ENCODE measurements at places on chromosomes 7 and 10.

- DNase-seq, result no peak
These were observed 96.9 kb upstream of the SH2B2 start for GRCh38 chr7:102189756-102190155.

- peak; percentile 95 for DNase-seq
These were observed 48.5 kb upstream of the OSBPL3 start for GRCh38 chr7:25028370-25029021.

GRCh38 chr10:129021594-129022304 is 445.3 kb upstream of the MGMT start:
- DNase-seq, result no peak

DNA sequence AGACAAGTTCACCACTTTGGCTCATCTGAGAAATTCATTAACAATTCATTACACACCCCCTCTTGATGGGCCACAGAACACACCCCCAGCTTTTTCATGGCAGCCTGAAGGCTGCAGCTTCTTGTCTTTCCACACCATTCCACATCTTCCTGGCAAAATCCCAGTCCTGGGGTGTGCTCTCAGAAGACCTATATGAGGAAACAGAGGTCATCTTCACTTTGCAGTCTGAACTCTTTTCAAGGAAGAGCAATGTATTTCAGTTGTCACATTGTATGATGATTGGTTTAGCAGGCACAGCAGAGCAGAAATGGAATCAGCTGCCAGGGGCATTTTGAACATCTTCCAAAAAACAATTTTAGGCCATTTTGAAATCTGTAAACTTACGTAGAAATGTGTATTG is 7.8 kb upstream of the LRRC27 start:
- DNase-seq, result no peak

- no peak for DNase-seq
These were observed 14.4 kb downstream of the CDC14C start for GRCh38 chr7:48938539-48939295.

DNA sequence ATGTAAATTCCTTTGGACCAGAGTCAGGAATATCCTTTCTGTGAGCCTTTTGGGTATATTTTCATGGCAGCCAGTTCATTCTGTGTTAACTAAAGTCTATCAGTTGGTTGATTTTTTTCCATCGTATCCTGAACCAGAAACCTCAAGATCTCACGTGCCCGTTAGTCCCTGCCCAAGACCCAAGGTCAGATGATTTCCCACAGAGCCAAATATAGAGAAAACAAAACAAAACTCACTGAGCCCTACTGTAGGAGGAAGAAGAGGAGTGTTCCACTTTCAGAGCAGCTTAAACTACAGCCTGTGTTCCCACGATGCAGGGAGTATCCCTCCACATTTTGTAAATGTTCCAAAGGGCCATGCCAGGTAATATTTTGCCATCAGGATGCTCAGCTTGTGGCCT is 96.0 kb upstream of the ADO start:
- DNase-seq, result no peak

DNA sequence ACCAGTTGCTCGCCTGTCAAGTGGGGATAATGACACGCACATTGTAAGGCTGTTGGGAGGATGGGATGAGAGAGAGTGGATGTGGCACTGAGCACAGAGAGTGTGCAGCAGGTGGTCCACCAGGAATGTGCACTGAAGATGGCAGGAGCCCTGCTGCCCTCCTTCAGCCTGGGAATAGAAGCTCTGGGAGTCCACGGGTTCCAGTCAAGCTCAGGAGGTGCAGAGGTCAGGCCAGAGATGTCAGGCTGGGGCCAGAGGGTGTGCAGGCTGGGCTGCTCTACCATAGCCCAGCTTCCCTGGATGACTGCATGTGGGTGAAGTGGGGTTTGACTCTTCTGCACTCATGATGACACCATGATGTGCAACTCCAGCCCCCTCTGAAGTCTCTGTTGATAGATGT is 58.7 kb downstream of the C10orf120 start:
- no peak for DNase-seq

DNA sequence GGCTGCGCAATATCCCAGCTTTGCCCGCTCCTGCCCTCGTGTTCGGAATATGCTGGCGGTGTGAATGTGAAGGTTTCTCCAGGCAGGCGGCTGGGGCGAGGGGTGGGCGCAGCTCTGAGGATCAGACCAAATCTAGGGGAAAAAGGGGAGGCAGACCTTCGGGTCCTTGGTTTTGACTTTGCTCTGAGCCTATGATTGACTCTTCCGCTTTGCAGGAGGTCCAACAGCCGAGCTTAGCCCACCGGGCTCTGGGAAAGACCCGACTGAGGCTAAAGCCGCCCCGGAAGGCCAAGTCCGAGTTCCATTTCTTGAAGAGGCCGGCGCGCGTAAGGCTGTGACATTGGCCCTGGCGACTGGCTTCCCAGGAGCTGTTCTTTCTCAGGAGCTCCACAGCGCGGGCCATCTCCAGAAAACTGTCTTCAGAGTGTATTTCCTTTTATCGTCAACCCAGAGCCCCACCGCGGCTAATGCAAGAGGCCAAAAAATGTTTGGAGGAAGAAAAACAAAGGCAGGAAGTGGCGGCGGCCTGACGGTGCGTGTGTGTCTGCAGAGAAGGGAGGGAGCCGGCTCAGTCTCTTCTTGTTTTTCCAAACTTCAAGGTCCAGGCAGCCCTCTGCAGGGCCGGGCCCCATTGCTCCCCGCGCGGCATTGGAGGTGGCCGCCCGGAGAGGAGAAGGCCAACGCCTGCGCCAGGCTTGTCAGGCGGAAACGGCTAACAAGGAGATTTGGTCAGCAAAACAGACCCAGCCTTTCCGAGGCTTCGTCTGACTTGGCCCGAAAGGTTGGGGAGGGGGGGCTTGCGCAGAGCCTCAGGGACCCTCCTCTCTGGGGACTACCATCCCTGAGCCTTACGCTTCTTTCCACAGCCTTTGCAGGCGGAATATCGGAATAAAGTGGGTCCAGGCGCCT is 3.6 kb upstream of the HOXA11 start:
- DNase-seq, result no peak

DNA sequence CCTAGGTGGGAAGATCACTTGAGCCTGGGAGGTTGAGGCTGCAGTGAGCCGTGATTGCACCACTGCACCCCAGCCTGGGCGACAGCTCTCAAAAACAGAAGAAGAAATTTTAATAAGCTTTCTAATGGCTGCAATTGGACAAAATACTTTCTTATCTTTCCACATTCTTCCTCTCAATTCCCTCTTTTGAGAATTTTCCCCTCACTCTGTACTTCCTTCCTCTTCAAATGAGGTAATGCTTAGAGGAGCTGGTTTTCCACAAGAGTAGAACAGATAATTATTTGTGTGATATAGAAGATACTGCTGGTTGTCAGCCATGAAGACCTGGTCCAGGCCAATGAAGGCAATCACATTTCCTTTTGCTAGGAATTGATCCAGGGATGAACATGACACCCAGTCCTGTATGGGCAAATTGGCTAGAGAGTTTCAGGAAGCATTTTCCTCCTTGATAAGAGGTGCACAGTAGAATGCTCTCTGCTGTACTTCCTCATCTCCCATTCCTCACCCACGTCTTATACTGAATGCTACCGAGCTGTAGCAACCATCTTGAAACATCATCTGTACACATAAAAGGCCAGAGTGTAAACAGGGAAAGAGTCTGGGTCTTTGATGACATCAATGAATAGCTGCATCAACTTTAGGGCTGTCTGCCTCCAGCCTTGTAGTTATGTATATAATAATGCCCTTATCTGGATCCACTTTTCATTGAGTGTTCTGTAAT is 103.9 kb downstream of the CDK6 start:
- DNase-seq, result no peak

GRCh38 chr10:30227481-30227880 is 121.6 kb downstream of the MTPAP start:
- DNase-seq, result no peak

GRCh38 chr10:119231654-119232053 is 24.3 kb downstream of the GRK5 start:
- no peak for DNase-seq

GRCh38 chr7:50477640-50478039 is 27.5 kb upstream of the FIGNL1 start:
- DNase-seq, result no peak

DNA sequence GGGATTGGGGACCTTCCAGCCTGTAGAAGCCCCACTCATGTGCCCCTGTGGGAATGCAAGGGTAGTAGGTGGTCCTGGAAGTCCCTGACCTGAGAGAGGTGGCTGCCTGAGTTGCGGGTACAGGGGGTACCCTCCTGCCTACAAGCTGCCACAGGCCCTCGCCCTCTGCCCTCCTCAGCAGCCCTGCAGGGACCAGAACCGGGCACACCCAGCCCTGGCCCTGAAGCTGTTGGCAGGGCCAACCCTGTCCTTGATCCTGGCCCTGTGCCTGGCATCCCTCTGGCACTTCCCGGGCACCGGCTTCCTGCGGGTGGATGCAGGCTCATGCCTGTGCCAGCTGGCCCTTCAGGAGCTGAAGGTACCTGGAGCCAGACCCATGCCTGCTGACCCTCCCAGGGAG is 54.9 kb upstream of the ELN start:
- no peak for DNase-seq

DNA sequence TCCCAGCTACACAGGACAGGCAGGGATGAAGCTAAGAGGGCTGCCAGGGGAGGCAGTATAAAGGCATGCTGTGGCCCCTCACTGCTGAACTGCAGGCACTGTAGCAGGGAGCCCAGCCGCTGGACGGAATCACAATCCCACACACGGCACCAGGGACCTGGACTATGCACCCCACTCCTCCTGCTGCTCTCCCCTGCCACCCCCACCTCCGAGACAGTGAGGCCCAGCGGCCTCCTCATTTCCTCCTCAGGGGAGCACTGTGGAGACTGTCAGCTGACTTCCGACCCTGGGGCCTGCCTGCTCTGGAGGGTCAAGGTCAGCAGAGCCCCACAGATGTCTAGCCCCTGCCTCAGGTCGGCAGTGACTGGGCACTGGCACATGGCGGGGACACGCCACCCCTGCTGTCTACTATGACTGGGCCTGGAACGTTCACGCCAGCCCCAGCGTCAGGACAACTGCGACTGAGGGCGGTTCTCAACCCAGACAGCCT is 92.7 kb downstream of the FAM53B start:
- DNase-seq, result no peak

DNA sequence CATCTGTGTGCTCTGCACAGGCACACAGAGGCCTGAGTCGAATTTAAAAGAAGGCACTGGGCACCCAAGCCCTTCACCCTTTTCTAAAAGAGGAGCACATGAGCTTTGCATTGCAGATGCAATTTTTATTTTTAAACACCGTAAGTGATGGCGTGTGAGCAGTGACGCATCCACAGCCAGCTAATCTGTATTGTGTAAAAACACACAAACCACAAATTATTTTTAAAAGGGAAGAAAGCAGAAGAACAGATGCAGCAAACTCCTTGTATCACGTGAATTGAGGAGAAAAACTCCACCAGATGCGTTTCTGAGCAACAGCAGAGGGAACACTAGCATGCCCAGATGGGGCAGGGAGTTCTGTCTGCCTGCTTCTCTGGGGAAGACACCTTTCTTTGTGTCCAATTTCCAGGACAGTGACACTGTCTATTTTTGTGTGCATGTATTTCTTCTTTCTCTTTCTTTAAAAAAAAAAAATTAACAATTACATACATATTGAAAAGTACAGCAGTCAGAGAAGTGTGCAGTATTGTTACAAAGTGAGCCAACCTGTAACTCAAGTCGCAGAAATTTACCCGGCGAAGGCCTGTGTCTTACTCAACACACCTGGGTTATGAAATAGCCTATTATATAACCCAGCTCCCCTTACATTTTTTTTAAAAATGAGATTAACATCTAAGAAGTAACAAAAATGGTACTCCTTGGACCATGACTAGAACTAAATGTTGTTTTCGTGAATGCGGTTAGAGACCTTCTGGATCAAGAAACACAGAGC is 39.2 kb downstream of the EEPD1 start:
- DNase-seq, result no peak

GRCh38 chr10:38157270-38157685 is 63.1 kb downstream of the ZNF37A start:
- DNase-seq, result no peak

DNA sequence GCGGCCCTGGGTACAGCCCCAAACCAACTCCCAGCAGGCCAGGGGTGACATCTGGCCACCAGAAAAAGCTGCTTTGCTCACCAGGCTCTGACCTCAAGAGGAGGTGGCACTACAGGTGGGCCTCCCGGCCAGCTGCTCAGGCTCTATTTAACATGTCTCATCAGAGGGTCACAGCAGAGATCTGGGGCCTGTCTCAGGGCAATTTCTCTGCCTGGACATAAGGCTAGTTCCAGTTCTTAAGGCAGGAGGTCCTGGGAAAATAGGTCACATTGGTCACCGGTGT is 88.6 kb downstream of the GFRA1 start:
- no peak for DNase-seq

- no peak for DNase-seq
These were observed 66.3 kb upstream of the ETV1 start for GRCh38 chr7:14055813-14056212.

DNA sequence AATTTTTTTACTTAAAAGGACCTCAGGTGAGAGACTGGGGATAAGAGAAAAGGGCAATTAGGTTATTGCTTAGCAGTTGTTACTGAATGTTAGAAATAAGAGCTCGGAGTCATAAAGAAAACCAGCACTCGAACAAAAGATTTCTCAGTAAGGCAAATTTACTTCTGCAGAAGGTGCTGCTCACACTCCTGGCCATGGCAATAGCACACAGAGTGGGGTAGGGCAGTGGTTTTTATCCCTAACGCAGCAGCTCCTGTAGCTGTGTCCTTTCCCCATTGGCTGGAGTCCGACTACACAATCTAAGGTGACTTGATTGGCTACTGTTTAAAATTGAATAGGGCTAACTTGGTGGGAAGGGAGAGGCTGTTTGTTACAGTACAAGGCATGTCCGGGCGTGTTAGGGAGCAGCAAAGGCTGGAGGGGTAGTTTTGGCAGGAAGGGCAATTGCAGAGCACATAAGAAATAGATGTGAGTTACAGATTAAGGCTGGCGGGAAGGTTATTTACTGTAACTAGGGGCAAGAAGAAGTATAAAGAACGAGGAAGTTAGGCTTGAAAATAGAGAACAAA is 112.1 kb downstream of the AKR1D1 start:
- DNase-seq, result no peak

GRCh38 chr10:14665865-14666857 is 108.5 kb downstream of the FAM107B start:
- DNase-seq, result no peak

GRCh38 chr7:127119517-127119916 is 133.2 kb downstream of the GRM8 start:
- peak; percentile 25 for DNase-seq

DNA sequence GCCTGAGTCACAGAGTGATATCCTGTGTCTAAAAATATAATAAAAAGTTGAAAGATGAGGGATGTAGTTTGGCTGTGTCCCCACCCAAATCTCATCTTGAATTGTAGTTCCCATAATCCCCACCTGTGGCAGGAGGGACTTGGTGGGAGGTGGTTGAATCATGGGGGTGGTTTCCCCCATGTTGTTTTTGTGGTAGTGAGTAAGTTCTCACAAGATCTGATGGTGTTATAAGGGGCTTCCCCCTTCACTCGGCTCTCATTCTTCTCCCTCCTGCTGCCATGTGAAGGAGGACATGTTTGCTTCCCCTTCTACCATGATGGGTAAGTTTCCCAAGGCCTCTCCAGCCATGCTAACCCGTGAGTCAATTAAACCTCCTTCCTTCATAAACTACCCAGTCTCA is 25.1 kb upstream of the UBE3C start:
- no peak for DNase-seq

- peak; percentile 75 for DNase-seq
These were observed 18.9 kb downstream of the ANLN start for GRCh38 chr7:36408589-36408988.

GRCh38 chr7:78111386-78111785 is 312.8 kb downstream of the PHTF2 start:
- DNase-seq, result no peak

GRCh38 chr10:80540981-80541750 is 3.5 kb downstream of the SH2D4B start:
- DNase-seq, result no peak

GRCh38 chr7:30799206-30799975 is 28.2 kb downstream of the MINDY4 start:
- DNase-seq, result no peak

GRCh38 chr7:1555046-1555812 is 776 bp downstream of the TMEM184A start:
- DNase-seq, result no peak

Measured in NCI-H1105 treated with DMSO at 0.1 percent for 48 hours (cell line).